ENCODE measurements at places on chromosomes 12 and 14.
A peak's percentile ranks its signal among the peaks of the same experiment; 100 is the strongest.

DNA sequence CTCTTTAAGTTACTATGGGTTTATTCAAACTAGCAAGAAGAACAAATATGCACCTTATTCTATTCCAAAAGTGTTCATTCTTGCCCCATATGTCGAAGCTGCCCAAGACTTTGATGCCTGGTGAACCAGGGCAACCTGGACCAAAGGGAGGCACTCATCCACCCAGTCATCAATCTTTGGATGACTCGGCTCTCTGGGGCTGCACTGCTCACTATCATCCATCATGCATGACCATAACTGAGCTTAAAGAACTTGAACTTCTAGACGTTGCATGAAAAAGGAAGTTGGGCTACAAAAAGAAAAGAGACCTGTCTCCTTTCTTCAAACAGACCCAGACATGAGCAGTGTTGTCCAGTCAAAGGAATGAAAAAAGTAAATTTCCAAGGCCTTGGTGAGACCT is 1.2 kb downstream of the KRT4 start:
- no peak for DNase-seq

GRCh38 chr12:5489017-5489416 is 57.1 kb downstream of the NTF3 start:
- DNase-seq: no peak

- DNase-seq: no peak
Measured at GRCh38 chr14:102593825-102594137, 1.3 kb downstream of the RCOR1 start.

- DNase-seq: no peak
Measured at GRCh38 chr14:80427101-80427500, 215.8 kb upstream of the DIO2 start.

DNA sequence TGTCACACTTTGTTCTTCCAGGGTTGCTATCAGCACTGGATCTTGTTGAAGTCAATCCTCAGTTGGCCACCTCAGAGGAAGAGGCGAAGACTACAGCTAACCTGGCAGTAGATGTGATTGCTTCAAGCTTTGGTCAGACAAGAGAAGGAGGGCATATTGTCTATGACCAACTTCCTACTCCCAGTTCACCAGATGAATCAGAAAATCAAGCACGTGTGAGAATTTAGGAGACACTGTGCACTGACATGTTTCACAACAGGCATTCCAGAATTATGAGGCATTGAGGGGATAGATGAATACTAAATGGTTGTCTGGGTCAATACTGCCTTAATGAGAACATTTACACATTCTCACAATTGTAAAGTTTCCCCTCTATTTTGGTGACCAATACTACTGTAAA is 23.7 kb downstream of the VTI1B start:
- no peak for DNase-seq

DNA sequence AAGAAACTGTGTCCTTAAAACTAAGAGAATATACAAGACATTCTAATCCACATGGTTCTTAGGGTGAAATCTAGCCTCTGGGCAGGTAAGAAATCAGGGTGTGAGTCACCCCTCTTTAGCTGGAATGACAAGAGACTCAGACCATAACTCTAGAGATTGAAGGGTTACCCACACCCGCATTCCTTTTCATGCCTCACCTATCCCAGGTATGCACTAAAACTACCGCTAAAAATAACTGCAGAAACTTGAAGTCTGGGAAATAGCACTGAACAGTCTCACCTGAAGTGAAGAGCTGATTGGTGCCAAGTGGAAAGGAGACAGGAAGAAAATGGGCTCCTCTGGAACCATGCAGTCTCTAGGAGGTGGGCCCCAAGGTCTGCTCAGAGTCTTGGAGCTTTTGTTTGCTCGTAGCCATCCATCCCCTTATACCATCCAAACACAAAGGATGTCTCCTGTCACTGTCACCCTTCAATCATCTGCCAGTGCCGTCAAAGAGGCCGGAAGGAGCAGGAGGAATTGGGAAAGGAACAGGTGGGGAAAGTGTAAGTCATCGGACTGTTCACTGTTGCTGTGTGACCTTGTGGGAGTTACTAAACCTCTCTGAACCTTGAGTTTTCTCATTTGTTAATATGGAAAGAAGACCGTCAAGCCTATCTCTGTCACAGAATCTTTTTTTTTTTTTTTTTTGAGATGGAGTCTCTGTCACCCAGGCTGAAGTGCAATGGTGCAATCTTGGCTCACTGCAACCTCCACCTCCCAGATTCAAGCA is 22.4 kb downstream of the DDX47 start:
- DNase-seq: no peak

- DNase-seq: no peak
Measured at GRCh38 chr14:104576232-104576969, 3.2 kb upstream of the C14orf180 start.

DNA sequence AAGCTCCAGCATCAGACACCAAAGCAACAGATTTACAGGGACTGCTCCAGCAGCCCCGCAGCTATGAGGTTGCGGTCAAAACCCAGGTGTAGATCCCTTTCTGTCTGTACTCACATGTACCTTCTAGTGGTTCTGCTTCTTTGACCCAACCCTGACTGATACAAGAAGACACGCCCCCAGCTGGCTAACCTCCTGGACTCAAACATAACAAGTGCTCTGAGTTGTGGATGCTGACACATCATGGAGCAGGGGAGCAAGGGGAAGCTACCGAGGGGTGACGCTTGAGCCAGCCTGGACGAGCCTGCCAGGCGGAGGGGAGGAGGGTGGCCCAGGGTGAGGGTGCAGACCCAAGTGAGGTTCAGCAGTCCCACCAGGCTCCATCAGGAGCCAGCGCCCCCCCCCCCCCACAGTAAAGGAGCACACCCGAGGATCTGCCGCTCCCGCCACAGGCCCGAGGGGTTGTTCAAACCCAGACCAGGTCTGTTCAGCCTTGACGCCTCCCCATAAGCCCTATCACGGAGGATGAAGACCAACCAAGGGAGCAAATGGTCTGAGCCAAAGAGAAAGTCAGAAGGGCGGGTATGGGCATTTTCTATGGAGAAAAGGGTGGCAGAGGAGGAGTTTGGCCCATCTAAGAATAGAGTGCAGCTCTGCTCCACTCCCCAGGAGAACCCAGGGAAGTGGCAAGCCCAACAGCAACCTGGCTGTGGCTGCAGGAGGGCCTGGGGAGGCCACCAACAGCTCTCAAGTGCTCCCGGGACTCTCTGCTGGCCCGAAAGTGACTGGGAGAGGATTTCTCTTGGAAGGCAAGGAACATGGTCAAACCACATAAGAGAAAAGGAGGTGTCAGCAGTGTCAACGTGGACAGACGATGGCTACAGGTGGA is 229.4 kb downstream of the BCL11B start:
- no peak for DNase-seq

DNA sequence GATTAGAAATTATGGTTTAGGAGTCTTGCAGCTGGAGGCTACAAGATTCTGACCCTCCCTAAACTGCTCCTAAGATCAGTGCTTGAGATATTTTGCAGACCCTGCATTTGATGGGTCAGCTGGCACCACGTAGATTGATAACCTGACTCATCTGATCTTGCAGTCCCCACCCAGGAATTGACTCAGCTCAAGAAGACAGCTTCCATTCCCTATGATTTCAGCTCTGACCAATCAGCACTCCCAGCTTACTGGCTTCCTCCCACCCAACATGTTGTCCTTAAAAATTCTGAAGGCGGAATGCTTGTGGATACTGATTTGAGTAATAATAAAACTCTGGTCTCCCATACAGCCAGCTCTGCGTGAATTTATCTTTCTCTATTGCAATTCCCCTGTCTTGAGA is 23.2 kb upstream of the MTHFD1 start:
- no peak for DNase-seq

DNA sequence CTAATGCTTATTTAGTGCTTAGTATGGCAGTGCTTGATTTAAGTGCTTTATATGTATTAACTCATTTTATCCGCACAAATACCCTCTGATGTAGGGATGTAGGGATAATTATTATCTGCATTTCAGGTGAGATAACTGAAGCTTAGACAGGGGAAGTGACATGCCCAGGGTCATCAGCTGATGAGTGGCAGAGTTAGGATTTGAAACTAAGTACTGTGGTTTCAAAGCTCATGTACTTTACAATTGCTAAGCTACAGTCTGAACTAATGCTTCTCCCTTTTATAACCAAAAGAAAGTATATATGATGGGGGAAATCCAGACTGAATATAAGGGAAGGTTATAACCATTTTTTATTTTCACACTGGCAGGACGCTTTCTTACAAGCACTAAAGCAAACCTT is 229.6 kb upstream of the NAV3 start:
- DNase-seq: no peak

DNA sequence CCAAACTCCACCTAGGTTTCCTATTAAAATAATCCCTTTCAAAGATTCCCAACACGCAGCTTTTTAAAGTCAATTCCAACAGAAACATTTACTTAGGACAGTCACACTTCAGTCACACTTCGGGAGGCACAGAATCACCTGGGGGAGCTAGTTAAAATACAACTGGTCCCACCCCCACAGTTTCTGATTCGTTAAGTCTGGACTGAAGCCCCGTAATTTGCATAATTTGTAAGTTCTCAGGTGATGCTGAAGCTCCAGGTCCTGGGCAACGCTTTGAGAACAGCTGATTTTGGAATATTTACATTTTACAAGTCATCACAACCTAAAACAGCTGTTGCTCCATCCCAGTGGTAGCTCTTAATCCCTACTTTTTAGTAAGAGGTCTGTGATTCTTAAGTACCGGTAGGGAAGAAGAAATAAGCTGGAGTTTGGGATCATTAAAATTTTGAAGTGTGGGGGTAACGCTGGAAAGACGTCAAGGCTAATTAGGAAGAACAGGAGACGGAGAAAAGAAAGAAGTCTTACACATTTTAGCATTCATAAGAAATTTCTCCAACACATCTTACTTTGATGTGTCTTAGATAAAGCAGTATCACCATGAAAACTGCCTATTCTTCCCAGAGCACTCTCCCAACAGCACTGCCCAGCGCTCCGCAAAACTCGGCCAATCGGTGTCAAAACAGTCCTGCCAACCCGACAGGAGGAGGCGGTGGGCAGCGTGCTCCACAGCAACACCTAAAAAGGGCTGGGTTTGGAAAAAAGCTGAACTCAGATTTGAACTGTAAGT is 1.1 kb downstream of the IPO8 start:
- peak; percentile 48 for DNase-seq

DNA sequence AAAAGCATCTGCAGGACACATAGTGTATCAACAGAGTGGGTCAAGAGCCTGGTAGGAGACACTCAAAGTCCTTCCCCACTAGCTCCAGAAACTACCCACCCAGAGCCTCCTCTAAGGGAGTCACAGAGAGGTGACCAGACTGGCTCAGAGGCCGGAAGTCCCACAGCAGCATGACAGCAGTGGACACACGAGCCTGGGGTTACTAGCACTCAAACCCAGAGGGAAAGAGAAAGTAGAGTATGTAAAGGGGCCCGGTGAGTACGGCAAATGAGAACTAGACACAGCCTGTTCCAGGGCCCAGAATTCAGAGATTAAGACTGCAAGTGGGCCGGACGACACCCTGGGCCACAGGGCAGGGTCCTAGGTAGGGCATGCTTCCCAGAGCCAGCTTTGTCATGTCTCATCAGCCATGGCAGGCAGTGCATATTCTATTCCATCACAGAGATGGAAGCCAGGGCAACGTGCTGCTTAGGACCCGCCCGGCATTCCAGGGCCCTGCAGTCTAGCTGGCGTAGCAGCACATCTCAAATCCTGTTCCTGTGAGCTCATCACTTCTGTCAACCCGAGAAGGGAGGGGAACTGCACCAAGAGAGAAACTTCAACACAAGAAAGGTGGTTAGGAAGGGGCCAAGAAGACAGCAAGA is 4.2 kb downstream of the IFFO1 start:
- no peak for DNase-seq

GRCh38 chr12:4567073-4567881 is 5.3 kb downstream of the DYRK4 start:
- DNase-seq: no peak

DNA sequence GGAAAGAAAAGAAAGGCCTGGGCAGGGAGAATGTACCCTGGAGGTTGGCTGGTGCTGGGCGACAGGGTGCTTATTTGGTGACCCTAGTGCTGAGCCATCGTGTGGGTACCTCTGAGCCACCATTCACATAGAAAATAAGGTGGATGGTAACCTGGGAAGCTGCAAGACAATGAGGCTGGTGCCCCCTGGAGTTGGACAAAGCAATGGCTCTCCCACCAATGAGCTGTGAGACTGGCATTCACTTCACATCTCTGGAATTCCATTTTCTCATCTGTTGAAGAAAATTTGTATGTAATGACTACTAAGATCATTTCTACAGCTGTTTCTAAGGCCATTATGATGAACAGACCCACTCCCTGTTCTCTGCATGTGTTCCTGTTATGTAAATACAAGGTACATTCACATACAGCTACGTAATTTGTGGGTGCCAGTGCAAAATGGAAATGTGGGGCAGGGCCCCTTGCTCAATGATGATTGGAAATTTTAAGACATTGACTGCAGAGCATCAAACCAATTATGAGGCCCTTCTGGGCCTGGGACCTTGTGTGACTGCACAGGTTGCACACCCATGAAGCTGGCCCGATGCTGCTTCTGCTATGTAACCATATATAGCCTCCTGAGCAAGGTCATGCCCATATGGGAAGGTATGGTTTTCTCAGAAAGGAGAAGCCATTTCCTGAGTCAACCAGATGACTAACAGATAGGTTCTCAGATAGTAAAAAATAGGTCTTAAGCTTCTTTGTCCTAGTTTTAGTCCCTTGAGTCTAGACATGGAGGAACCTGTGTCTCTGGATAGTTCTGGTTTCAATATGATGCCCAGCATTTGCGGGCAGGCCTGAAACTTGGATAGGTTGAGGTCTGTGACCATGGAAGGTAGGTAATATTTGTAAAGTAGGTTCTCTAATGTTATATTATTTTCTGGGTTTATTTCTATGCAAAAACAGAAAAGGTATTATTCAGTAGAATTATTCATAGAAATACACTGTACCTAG is 63.4 kb upstream of the IGF1 start:
- no peak for DNase-seq

DNA sequence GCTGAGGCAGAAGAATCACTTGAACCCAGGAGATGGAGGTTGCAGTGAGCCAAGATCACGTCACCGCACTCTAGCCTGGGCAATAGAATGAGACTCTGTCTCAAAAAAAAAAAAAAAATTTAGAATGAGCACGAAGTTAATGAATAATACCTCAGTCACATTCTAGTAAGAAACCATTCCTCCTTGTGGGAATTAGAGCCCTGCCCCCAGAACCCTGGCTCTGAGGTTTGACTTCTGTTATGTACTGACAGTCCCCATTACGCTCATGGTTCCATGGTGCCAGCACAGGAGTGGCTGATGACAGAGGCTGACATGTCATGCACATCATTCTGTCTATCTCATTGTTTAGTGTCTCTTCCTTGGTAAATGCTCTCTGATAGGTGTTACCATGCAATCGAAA is 132.6 kb upstream of the FGD4 start:
- DNase-seq: no peak

GRCh38 chr12:20314328-20314727 is 54.0 kb upstream of the PDE3A start:
- no peak for DNase-seq

DNA sequence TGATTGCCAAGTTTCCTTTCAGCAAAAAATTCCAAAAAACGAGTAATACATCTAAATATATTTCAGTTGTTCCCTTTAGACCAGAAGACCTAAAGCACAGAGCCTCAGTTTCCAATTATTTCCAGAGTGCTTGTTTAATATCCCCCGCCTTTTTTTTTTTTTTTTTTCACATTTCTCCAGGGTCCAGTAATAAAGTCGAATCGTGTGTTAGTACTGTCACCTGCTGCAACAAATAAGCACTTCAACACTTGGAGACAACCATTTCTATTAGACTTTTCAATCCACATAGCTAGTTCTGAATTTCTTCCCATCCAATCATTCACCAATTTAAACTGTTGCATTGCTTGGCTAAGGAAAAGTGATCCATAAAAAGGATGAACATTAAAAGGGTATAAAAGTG is 13.6 kb downstream of the PDE6H start:
- DNase-seq: no peak

Data from NCI-H1092 treated with DMSO at 0.1 percent for 48 hours (cell line).